ENCODE measurements at places on chromosomes 2 and 18.

GRCh38 chr2:159444754-159445153, 158.3 kb upstream of the WDSUB1 start:
- DNase-seq, result no peak

GRCh38 chr2:124395961-124396360, 370.9 kb downstream of the CNTNAP5 start:
- DNase-seq, result no peak

- no peak for DNase-seq
Observed at GRCh38 chr2:157804355-157804754, 71.8 kb downstream of the ACVR1 start.

GRCh38 chr18:45525301-45525700, 90.0 kb upstream of the SLC14A2 start:
- no peak for DNase-seq

DNA sequence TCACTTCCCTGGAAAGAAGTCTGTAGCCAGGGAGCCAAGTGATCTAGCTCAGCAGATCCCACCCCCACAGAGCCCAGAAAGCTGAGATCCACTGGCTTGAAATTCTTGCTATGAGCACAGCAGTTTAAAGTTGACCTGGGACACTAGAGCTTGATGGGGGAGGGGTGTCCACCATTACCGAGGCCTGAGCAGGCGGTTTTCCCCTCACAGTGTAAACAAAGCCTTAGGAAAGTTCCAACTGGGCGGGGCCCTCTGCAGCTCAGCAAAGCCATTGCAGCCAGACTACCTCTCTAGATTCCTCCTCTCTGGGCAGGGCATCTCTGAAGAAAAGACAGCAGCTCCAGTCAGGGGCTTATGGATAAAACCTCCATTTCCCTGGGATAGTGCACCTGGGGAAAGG, 887.2 kb upstream of the LRATD1 start:
- DNase-seq, result no peak

GRCh38 chr2:192243488-192243887, 48.8 kb upstream of the TMEFF2 start:
- DNase-seq, result no peak

GRCh38 chr18:1653873-1654272, 749.2 kb downstream of the ADCYAP1 start:
- DNase-seq, result no peak

DNA sequence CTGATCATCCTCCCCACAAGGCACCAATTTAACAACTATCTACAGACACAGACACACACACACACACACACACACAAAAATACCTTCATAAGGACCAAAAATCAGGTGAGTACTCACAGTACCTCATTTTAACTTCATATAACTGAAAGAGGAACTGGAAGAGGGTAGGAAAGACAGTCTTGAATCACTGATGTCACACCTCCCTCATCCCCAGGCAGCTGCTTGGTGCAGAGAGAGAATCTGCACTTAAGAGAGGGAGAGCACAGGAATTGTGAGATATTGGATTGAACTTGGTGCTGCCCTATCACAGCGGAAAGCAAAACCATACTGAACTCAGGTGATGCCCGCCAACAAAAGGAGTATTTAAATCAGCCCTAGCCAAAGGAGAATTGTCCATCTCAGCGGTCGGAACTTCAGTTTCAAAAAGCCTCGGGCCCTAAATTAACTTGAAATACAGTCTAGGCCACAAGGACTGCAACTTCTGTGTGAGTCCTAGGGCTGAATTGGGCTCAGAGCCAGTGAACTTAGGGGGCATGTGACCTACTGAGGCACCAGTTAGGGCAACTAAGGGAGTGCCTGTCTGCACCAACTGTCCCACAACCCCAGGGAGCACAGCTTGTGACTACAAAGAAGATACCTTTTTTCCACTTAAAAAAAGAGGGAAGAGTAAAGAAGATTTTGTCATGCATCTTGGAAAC, 211.1 kb downstream of the LRATD1 start:
- no peak for DNase-seq

GRCh38 chr2:112916145-112916571, 5.2 kb downstream of the IL37 start:
- DNase-seq, result no peak

DNA sequence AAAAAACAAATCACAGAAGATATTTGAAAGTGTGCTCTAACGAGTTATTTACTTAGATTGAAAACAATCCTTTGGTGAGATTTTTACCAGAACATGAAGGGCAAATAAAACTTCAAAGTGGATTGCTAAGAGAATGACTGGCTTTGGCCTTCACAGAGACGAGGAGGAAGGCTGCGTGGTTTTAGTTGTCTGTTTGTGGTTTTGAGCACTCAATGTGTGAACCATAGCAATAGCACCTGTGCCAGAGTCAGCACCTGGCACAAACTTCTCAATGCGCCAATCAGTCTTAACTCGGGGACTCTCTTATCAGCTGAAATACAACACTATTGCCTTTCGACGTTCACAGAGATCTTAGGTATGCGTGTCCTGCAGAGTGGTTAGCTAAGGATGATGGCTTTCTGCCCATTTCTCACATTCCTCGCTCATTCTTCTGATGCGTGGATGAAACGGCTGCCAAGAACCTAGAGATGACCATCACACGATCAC, 70.0 kb downstream of the MBP start:
- no peak for DNase-seq

DNA sequence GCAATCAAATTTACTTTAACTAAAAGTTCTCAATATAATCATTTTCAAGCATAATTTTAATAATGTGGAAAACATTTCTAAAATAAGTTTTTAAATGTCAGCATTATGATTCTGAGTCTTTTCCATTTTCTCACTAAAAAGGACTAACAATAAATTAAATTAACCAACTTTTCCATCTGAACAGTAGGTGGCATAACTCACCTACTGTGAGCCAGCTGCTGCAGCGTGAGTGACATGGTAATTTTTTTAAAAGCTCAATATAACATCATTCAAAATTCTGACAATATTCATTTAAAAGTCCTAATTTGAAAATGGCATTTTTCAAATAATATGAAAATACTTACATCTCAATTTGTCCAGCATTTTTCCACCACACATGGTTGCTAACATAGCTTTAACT, 66.5 kb downstream of the DTNB start:
- DNase-seq, result no peak

GRCh38 chr18:28831476-28831875, 654.5 kb upstream of the CDH2 start:
- DNase-seq, result no peak

DNA sequence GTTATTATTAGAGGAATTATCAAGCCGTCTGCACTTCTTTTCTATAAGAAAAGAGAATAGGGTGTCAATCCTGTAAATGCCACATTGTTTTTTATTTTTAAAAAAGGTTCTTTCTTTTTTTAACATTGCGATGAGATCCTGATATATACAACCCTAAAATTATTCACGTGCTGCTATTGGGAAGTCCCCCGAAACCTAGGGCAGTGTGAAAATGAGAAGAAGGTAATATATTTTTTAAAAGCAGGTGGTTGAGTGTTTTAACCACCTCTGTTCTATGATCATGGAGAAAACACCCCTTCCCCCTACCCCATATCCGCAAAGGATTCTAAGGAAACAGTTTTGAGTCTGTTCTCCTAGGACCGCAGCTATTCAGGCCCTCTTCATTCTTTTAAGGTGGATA, 94.5 kb upstream of the KLHL14 start:
- DNase-seq, result no peak

DNA sequence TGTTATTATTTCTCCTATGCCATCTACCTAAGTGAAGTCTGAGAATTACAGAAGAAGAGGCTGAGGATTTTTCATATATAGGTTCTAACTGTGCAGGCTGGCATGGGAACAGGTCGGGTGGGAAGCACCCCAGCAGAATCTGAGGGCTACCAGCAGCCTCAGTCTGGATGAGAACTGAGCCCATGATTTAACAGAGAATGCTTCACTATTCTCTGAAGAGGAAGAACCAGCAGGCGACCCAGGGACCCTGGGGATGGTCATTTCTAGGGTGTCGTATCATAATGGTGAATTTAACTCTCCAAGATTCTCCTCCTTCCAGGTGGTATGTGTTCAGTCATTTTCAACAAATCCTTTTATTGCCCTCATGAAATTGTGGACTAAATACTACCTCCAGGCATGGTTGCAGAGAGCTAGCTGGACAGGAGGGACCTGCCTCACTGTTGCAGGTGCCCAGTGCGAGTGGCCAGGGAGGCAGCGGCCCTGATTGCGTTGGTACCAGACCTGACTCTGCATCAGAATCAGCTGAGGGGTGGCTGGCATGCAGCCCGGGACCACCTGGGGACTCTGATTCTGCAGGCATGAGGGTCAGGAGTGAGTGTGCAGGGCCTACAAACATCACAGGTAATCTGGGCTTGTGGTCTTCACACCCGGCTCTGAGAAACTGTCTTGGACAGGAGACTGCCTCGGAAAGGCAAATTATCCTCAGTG, 272.2 kb downstream of the TSN start:
- DNase-seq, result no peak

GRCh38 chr2:101622210-101623030, 75.1 kb upstream of the MAP4K4 start:
- DNase-seq, result no peak

- DNase-seq, result no peak
Observed at GRCh38 chr2:6072276-6072675, 380.1 kb downstream of the SOX11 start.

DNA sequence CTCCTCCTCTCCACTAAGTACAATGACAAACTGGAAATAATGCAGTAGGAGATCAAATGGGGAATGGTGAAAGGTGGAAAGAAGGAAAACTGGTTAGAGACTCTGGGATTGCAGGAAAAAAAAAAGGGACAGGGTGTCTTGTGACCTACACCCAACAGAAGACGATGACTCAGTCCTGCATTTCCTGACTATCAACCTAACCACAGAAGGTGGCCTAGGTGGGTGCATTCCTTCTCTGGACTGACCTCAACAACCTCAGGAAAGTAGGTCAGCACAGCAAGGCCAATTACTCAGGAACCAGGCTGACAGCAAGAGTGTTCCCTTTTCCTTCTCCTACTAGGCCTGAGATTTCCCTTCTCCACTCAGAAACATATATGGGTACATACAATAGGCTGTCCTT, 1386.4 kb upstream of the ZEB2 start:
- no peak for DNase-seq

- DNase-seq, result no peak
Observed at GRCh38 chr2:188684795-188685194, 289.4 kb upstream of the COL3A1 start.

GRCh38 chr2:26644188-26644835, 3.1 kb upstream of the CIB4 start:
- DNase-seq, result no peak

GRCh38 chr2:29816651-29817050, 104.7 kb downstream of the ALK start:
- DNase-seq, result no peak

DNA sequence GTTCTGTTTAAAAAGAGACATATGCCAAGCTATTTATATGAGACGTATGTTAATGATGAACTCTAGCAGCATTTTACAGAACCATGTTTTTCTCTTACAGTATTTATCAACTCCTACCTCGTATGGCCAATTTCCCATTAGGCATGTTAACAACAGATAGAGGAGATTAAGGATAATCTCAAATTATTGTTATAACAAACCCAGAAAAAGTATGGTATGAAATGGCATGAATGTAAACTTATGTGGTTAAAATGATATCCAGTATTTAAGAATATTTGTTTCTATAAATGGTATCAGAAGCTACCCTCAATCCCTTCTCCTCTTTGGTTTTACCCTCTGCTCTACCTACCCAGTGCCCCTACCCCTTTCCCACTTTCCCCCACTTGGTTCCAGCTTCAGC, 132.0 kb downstream of the IKZF2 start:
- DNase-seq, result no peak

DNA sequence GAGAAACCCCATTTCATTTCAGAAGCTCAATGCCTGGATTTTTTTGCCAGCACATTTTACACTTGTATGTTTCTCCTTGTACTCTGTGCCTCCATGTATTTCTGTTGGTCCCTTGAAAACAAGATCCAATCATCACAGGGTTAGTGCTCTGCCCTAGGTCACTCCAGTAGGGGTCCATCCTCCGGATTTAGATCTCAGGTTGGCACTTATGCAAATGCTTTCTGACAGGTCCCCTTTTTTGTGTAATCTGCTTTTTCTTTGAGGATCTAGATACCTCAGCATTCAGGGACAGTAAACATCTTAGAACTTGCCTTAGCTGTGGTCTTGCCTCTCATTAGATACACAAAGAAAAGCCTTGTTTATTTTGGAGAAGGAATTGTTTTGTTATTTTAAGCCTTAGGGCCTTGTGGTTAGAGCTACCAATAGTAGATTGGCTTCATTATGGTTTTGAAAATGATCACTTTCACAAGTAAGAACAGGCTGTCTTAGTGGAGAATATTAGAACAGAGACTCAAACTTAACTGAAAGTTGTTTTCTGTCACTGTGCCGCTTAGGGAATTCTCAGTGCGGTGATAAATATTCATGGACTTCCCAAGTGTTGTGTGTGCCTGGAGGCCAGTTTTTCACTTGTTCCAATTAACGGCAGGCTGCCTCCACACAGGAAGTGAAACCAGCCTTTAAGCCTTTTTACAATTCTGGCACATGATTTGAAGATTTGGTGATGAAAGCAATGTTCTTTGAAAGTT, 7.8 kb downstream of the MERTK start:
- no peak for DNase-seq

GRCh38 chr2:198012025-198012424, 207.6 kb downstream of the PLCL1 start:
- DNase-seq, result no peak

DNA sequence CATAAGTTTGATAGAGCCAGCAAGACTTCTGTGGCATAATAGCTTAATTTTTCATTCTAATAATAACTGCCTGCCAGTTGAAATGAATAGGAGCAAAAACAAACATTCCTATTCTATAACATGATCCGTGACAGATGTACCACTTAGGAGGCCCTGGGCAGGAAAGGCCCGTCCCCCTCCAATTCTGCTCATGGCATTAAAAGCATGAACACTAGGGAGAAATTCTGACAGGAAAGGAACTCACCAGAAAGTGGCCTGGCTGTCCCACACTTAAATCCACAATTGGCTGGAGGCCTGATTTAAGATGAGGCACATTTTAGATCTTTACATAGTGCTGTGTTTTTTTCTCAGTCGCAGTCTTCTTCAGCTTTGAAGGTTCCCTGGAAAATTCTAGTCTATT, 261.9 kb upstream of the ETAA1 start:
- DNase-seq, result no peak

DNA sequence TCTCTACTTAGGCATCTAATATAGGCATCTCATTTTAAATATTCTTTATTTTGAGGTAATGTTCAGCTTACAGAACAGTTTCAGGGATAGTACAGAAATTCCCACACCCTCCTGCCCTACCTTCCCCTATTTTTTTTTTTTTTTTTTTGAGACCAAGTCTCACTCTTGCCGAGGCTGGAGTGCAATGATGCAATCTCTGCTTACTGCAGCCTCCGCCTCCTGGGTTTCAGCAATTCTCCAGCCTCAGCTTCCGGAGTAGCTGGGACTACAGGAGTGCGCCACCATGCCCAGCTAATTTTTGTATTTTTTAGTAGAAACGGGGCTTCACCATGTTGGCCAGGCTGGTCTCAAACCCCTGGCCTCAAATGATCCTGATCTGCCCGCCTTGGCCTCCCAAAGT, 97.6 kb downstream of the EPB41L5 start:
- no peak for DNase-seq

- DNase-seq, result no peak
Observed at GRCh38 chr2:71379086-71379485, 47.5 kb downstream of the ZNF638 start.

GRCh38 chr18:23982155-23983079, 32.1 kb upstream of the TTC39C start:
- no peak for DNase-seq

All from cortex of kidney (tissue), 1 donor.